ENCODE measurements at places on chromosomes 6 and 20.
A peak's percentile ranks its signal among the peaks of the same experiment; 100 is the strongest.

GRCh38 chr6:28907394-28907793 lies 16.4 kb downstream of the TRIM27 start:
- DNase-seq, result peak; percentile 70

DNA sequence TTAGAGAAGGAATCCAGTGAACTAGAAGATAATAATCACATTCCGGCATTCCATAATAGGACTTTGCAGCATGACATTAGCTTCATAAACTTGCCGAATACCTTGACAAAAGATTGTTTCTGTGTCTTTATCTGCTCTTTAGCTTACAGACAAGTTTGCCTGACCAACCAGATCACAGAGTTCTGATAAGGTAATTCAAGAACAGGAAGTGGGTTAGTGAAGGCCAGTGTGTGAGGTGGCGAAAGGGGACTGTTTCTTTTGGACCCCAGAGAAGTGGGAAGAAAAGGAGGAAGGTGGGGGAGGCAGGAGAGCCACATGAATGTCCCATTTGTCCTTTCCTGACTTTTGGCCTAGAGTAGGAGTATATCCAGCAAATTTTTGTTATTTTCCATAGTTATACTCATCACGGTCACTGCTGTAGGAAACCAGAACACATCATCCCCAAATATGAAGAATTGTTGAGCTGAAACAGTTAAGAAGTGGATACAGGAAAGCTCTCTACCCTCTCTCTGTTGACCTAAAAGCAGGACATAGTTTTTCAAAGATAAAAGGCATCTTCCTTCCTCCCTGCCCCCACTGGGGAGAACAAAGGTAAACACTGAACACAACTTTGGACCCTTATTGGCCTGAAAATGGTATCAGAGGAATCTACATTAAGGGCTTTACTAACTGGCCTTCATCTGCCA lies 72.4 kb upstream of the TNFAIP3 start:
- no peak for DNase-seq

GRCh38 chr6:167079853-167080297 lies 43.0 kb upstream of the CCR6 start:
- DNase-seq, result no peak

DNA sequence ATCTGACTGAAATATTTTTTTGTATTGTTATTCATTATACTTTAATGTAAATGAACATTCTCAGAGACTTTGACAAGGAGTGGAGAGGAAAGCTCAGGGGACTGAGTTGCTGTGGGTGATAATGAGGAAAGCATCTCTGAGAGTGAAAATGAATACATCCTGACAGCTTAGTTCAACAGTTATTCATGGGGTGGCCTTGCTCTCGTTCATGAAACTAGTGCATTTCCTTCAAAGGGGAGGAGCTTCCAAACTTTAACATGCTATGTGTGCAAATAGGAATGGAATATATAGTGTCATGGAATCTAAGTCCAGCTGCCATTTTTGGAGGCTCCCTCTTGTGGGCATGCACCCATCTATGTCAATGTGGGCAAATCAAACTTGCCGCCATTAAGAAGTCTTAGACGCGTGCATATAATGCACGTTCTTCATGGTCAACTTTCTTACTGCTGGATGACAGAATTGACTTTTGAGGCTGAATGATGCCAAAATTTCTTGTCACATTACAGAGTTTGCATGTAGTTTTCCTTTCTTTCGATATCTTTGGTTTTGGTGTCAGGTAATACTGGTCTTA lies 124.3 kb upstream of the TMEM170B start:
- peak; percentile 32 for DNase-seq

DNA sequence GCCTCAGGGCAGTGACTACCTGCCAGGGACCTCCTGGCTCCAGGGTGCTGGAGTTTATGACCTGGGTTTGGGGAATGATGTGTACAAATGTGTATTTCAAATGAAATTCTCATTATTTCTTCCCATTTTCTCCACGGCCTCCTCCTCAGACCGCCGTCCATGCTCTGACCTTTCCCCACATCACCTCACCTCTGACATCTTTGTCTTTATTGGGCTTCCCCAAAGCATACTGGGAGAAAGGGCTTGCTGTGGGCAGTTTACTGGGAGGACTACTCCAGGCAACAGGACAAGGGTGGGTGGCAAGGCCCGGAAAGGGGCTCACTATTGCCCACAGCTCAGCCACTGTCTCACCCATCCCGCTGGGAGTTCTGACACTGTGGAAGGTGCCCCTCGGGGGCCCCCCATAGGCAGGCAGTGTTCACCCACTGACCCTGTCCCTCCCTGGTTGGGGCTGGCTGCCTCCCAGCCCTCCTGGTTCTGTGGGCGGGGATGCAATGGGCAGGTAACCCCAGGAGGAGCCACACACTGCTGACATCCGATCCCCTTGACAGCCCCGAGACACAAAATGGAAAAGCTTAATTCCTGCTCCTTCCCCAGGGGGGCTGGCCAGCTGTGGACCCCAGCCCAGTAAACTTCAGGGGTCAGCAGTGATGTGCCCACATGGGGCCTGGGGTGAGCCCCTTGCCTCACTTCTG lies 39.8 kb upstream of the CST7 start:
- no peak for DNase-seq

DNA sequence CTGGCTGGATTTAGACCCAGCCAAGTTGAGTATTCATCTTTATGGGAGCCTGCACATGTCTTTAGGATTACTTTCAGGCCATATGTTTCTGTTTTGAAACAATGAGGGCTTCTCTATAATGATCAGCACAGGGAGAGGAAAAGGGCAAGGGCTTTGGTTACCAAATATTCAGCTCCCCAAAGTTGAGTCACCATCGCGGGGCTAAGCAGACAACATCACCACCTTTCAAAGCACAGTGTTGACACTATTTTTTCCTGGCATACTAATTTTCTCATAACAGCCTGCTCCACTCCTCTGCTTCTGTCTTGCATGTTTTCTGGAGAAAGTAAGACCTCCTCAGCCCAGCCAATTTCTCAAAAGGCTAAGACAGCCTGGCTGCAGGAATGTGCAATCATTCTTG lies 4.9 kb downstream of the SCML4 start:
- no peak for DNase-seq

DNA sequence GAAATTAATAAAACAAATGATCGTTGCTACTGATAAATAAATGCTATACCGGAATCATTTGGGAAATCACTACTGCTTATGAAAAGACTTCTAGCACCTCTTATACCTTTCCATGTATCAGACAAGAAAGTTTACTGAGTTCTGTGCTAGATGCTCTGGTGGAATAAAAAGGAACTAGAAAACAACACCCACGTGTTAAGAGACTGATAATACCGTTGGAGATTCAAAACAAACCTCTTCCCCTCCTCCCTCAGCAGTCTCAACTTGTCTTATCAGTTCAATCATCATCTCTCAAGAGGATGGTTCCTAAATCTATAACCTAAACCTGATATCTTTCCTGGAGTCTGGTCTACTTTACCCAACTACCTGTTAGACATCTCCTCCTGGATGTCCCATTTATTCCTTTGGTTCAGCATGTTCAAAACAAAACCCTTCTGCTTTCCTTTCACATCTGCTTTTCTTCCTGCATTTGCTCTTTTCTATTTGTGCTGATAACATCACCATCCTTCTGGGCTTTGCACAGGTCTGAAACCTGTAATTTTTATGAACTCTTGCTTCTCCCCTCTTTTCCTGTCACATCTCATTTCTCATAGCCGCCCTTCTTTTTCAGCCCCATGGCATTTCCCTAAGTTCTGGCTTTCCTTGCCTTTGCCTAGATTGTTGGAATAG lies 122.2 kb downstream of the COL19A1 start:
- DNase-seq, result no peak

DNA sequence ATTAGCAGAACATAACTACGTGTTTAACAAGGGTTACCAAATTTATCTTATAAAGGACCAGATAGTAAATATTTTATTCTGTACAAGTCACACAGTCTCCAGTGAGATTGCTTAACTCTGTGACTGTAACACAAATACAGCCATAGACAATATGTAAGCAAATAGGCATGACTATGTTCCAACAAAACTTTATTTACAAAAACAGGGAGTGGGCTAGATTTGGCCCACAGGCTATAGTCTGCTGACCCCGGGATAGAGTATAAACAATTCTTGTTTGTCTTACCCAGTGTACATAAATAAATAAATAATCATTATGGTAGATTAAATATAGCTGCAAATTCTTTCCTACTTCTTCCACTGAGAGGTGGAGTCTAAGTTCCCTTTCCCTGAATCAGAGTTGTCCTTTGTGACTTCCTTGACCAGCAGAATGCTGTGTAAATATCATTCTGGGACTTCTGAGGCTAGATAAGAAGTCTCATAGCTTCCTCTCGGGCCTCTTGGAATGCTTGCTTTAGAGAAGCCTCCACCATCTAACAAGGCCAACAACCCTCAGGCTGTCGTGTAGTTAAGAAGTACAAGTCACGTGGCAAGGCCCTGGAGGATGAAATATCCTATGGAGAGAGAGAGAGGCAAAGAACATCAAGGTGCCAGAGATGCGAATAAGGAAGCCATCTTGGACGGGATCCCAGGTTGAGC lies 59.1 kb upstream of the TMEM244 start:
- DNase-seq, result peak; percentile 11

DNA sequence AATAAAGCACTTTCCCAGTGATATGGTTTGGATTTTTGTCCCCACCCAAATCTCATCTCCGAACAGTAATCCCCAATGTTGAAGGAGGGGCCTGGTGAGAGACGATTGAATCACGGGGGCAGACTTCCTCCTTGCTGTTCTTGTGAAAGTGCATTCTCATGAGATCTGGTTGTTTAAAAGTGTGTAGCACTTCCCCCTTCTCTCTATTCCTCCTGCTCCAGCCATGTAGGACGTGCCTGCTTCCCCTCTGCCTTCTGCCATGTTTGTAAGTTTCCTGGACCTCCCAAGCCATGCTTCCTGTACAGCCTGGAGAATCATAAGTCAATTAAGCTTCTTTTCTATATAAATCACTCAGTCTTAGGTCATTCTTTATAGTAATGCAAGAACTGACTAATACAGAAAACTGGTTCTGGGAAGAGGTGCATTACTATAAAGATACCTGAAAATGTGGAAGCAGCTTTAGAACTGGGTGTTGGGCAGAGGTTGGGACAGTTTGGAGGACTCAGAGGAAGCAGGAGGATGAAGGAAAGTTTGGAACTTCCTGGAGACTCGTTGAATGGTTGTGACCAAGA lies 7.4 kb downstream of the EPM2A start:
- DNase-seq, result no peak

- DNase-seq, result no peak
Observed at GRCh38 chr20:16581241-16581640, 8.0 kb upstream of the KIF16B start.

Measured in M059J (cell line).